ENCODE measurements at places on chromosomes 3 and 15.
A peak's percentile ranks its signal among the peaks of the same experiment; 100 is the strongest.

DNA sequence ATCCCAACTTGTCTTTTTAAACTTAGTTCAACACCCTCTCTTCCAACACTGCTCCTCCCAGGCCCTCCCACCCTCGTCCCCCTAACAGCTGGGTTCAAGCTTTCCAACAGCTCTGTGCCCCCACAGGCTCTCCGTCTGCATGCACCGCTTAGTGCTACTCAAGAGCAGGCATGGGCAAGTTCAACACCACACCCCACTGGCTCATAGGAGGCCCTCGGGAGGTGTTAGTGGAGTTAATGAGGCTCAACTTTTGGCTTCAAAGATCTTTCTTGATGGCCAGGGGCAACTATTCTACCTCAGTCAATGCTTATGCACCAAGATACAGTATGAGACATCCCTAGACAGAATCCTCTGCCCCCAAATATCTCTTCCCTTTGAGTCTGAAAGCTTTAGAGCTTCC is 114.4 kb downstream of the ANP32A start:
- no peak for DNase-seq

- no peak for DNase-seq
Measured at GRCh38 chr3:95738045-95738444, 1076.3 kb upstream of the EPHA6 start.

DNA sequence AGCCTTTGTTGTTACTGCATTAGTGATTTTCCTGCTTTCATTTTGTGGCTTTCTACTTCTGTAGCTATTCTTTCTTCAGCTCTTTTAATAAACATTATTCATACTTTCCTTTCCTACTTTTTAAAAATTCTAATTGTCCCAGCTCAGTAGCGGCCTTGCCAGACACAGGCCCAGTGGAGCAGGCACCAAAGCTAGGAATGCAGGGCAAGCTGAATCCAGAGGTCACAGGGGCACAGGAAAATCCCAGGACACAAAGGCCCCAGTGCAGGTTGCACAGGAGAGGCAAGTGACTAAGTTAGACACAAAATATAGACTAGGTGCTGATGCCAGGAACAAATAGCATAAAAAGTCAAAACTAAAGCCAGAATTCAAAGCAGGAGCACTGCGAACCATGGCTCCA is 49.0 kb upstream of the CCDC80 start:
- DNase-seq: no peak

DNA sequence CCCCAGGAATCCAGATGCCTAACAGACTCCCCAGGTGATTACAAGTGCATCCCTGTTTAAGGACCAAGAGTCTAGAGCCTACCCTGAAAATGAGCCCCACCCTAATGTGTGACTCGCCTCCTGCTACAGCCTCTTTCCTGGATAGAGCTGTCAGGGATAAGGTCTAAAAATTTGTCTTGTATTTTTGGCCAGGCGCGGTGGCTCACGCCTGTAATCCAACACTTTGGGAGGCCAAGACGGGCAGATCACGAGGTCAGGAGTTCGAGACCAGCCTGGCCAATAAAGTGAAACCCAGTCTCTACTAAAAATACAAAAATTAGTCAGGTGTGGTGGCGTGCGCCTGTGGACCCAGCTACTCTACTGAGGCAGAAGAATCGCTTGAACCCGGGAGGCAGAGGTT is 11.2 kb downstream of the TMC3 start:
- DNase-seq: no peak

- DNase-seq: no peak
Measured at GRCh38 chr3:66227915-66228314, 7.1 kb downstream of the SLC25A26 start.

DNA sequence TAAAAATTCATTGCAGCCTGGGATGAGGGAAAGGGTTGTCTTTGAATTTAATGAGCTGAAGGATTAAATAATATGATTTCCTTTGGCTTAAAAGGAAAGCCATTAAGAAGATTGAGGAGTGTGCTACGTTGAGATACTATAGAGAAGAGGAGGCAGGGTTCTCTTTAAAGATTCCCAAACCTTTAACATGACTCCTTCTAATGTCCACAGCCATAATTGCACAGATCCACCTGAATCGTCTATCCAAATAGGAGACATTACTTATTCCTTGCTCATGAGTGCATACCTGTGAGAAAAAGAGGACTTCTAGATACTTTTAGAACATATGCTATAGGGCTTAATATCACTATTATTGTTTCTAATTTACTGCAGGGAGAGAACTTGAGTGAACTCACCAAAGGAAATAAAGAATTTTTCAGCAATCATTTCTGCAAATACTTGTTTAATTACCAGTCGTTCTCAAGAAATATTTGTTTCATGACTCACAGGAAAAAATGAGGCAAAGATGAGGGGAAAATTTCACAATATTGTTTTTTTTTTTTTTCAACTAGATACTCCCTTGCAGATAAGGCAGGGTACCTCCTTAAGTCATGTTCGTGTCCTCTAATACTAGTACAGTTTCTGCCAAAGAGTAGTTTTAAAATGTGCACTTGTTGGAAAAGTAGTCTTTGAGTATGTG is 8.9 kb upstream of the SUCNR1 start:
- no peak for DNase-seq

DNA sequence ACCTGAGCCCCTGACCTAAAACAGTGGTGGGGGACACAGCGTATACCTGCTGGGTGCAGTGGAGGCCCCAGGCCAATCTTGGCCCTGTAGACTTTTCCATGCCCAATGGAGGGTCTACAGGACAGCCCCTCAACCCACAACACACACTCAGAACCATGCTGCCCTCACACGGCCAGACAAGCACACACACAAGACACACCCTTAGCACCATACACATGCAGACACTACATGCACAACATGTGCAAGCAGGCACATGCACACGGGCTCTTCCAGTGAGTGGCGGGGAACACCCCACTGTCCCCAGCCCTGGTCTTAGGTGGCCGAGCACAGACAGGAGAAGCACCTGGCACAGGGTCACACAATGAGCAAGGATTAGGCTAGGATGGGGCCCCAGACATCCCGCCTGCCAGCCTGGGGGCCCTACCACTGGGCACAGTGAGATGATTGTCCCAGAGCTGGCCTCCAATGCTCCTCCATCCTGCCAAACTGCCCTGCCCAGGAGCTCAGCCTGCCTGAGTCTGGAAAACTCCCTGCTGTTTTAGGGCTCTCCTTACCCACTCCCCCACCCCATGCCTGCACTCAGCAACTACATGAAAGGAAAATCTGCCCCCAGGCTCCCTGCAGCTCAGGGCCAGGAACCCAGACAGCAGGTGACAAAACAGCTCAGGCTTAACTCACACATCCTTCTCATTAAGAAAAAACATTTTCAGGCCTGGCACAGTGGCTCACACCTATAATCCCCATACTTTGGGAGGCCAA is 15.8 kb downstream of the IQSEC1 start:
- DNase-seq: peak; percentile 53

GRCh38 chr3:16180737-16181134 is 6.3 kb downstream of the GALNT15 start:
- no peak for DNase-seq

- DNase-seq: no peak
Measured at GRCh38 chr3:157231071-157231470, 71.1 kb upstream of the CCNL1 start.

GRCh38 chr3:172471903-172472302 is 23.6 kb upstream of the GHSR start:
- DNase-seq: no peak

GRCh38 chr15:77597804-77598453 is 34.8 kb downstream of the LINGO1 start:
- DNase-seq: no peak

DNA sequence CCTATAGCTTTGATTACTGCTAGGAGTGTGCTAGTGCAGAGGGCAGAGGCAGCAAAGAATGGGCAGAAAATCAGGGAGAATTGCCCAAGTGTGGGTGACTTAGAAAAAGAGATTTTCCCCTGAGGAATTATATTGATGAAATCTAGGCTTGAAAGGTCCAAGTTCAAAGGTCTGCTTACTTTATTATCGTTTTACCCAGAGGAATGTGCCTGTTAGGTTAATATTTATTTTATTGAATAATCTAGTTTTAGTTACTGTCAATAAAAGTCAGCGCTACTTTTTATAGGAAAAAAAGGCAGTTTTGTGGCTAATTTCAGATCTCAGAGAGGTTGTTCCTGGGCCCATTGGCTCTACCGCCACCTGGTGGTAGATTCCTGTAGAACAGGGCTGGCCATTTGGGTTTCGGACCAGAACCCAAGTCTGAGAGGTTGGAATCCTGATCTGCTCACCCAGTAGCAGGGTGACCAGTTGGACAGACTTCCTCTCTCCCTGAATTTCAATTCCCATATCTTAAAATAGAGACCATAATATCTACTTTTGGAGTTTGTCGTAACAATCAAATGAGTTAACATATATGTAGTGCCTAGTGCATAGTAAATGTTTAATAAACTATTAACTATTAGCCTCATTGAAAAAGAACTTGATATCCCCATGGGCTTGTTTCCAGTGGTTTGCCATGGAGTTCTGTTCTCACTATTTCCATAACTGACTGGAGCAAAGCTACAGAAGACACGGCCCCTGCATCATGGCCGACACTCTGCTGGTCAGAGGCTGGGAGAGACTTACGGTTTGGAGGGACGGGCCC is 62.7 kb upstream of the ZNF148 start:
- DNase-seq: no peak

- DNase-seq: no peak
Measured at GRCh38 chr15:38093931-38094330, 158.7 kb upstream of the SPRED1 start.

- no peak for DNase-seq
Measured at GRCh38 chr15:43232289-43232874, 11.6 kb upstream of the EPB42 start.

GRCh38 chr3:124201786-124202185 is 209.9 kb upstream of the ROPN1 start:
- DNase-seq: no peak

- peak; percentile 40 for DNase-seq
Measured at GRCh38 chr3:50674349-50675178, at the start of gene DOCK3. DOCK3 (plus strand) TSS chr3:50674927; CDS start chr3:50675264, 337 bp downstream.

DNA sequence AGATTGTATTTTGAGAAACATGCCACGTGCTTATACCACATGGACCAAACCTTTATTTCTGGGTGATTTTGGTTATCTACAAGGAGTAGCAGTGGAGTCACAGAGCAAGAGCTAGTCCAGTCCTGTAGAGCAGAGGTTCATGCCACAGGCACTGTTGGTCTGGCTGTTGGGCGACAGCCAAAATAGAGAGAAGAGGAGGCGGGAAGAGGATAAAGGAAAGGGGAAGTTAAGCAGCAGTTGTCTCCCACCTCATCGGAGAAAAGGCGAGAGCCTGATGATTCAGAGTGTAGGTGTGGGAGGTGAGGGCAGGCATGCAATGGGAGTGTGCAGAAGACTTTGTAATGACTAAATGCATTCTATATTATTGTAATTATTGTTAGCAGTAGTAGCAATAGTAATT is 237.5 kb upstream of the ROPN1 start:
- no peak for DNase-seq

DNA sequence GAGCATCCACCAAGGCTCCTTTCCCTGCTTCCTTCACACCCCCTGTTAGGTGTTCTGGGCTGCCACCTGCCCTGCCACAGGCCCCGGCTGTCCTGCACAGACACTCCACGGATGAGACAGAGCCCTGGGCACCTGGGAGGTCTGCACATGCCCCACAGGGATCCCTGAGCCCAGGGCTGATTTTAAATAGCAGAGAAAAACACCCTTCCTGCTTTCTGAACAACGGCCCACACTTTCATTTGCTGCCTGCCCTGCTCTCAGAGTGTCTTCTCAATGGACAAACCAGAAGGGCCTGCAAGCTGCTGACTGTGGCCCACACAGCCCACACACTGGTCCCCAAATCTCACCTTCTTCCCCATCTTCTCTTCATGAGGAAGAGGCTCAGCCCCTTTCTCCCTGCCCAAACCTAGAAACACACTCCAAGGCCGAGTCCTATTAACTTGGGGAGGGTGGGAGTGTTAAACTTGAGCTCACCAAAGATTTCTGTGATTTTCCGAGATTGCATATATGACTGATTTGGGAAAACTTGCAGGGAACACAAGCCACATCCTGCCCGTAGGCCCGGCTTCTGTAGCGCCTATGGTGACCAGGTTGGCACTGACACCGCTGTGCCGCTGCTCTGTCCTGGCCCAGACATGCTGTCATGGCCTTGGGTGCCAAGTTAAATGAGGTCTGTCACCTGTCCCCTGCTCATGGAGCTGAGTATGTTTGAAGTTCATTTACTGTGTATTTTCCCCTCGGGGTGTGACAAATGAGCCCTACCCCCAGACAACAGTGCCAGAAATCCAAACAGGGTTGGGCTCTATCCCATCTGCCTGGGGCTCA is 47.2 kb upstream of the KLF13 start:
- no peak for DNase-seq

- DNase-seq: no peak
Measured at GRCh38 chr15:90009301-90010022, 8.3 kb downstream of the ZNF710 start.

- no peak for DNase-seq
Measured at GRCh38 chr3:62379321-62379798, 6.0 kb upstream of the FEZF2 start.

GRCh38 chr3:20125897-20126296 is 60.1 kb downstream of the SGO1 start:
- no peak for DNase-seq

GRCh38 chr3:13638927-13639326 is 90.0 kb downstream of the FBLN2 start:
- no peak for DNase-seq

DNA sequence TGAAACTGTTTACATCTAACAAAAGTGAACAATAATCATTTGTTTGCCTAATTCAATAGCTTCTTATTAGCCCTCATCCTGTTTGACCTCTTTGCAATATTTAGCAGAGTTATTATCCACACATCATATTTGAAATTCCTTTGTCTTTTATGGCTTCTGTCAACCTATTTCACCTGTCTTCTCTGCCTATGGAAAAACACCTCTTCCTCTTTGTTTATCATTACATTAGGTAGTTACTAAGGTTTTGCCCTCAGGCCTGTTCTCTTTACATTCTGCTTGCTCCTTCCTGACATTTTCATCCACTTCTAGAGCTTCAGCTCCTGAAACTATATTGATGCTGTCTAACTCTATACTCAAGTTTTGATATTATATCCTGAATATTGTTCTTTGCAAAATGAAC is 183.0 kb downstream of the SUCNR1 start:
- no peak for DNase-seq

GRCh38 chr3:167653155-167653554 is 587 bp downstream of the WDR49 start:
- no peak for DNase-seq

GRCh38 chr15:37112171-37112570 is 11.8 kb upstream of the MEIS2 start:
- no peak for DNase-seq

DNA sequence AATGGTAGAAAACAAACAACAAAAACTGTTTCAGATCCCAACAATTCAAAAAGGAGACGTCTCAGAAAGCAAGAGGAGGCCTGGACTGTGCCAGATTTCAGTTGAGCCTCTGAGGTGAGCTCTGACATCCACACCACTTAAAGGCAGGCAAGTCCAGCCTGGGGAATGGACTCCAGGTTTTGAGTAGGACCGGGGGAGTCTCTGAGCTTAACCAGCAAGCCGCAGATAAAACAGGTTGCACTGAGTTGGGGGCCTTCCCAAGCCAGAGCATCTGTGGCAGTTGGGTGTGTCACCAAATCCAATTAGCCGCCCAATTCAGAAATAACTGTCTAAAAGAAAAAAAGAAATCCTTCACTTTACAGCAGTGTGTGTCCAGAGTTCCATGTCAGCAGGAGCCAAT is 54.7 kb downstream of the OXNAD1 start:
- DNase-seq: no peak

All from nucleus accumbens (tissue), 56 donors.